ENCODE measurements at places on chromosomes 5 and 9.

DNA sequence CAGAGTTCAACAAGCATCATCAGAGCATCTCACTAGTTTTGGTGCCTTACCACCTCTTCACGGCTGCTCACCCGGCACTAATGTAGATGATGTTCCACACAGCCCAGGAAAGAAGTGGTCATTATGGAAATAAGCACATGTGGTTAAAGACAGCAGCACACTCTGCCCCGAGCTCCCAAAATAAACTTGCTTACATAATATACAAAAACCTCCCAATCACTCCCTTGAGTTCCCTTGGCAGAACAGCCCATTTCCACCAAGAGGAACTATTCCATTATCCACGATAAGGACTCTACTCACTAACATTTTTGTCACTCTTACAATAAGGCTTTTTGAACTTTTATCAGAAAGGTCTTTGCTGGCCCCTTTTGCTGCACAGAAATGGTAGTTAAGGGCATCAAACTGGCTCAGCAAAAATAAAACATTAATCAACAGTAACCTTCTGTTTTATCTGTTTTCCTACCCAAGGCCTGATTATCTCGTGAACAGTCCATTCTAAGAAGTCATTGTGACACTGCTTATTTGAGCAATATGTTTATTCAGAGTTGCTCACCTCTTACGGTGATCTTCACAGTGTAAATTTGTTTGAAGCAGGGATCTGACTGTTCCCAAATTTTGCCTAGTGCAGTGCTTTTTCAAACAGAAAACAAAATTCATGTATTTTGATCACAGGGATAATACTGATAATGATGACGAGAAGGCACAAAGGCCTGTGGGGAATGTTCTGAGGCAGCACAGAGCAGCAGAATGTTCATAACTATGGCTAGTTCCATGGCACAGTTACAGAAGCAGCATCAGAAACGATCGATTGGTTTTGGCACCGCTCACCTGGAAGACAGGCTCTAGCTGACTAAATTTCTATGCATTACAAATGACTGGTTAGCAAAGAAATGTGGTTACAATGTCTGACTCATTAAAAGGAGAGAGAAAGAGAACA is 399.8 kb upstream of the PIK3R1 start:
- no peak for DNase-seq

- DNase-seq = no peak
Observed at GRCh38 chr5:11928909-11929308, 24.7 kb upstream of the CTNND2 start.

GRCh38 chr5:35233601-35234000 is 3.3 kb upstream of the PRLR start:
- DNase-seq = no peak

DNA sequence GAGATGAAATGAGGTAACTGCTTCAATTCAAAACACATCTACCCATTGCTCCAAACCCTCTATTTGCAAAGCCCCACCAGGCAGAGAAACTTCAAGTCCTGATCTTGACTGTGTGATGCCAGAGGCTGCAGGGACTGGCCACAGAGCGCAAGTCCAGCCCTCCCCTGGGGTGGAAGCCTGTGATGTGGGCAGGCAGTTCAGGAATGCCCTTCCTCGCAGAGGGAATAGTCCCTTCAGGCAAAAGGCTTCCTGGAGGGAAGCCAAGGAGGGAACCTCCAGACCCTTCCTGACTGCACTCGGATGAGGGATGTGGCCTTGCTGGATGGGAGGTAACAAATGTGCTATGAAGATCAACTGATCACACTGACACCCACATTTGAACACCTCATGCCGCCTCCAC is 131.2 kb downstream of the SLIT3 start:
- DNase-seq = no peak

GRCh38 chr5:38866362-38867031 is 20.7 kb downstream of the OSMR start:
- DNase-seq = no peak

DNA sequence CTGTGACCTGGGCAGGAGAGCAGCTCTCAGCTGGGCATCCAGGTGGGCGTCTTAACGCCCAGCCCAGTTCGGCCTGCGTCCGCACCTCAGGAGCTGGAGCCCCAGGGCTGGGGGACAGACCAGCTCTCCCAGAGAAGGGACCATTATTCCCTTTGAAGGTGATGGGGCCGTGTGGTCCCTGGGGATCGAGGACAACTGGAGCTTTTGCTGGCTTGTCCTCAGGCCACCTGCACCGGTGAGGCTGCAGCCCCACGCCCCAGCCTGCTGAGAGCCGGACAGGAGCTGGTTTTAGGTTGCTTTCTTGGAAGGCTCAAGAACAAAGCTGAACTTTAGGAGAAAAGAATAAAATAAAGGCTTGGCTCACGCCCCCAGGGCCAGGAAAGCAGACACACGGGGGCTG is 40.9 kb downstream of the NACC2 start:
- DNase-seq = no peak

DNA sequence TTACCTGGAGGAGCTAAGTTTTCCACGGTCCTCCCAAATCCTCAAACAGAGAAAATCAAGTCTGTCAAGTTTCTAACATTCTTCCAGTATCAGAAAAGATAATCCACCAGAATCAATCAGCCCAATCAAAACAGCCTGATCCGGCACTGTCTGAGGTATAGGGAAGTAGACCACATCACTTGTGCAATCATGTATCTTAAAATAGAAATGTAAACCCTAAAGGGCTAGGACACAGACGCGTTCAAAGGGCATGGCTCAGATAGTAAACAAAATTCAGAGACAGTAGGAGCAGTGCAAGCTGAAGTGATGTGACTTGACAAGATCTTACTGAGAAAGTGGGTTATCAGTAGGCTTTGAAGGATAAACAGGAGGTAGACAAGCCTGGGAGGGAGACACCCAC is 252.4 kb upstream of the DAPK1 start:
- DNase-seq = no peak

GRCh38 chr5:139711906-139712224 is 63.7 kb downstream of the CXXC5 start:
- no peak for DNase-seq

DNA sequence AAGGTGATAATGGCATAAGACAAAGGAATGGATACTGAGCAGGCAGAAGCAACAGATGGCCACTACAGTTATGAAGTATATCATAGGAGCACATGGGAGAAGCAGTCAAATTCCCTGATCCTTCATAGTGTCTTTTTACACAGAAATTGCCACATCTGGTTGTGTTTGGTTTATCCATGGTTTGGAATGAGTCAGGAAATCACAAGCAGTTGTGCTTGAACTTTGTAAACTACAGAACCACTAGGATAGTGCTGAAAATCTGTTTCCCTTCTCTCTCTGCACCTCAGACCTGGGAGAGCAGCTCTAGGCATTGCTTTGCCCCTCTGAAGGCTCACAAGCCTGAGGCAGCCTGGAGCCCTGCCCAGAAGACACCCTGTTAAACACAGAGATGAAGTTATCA is 134.0 kb downstream of the DMRT2 start:
- DNase-seq = no peak

DNA sequence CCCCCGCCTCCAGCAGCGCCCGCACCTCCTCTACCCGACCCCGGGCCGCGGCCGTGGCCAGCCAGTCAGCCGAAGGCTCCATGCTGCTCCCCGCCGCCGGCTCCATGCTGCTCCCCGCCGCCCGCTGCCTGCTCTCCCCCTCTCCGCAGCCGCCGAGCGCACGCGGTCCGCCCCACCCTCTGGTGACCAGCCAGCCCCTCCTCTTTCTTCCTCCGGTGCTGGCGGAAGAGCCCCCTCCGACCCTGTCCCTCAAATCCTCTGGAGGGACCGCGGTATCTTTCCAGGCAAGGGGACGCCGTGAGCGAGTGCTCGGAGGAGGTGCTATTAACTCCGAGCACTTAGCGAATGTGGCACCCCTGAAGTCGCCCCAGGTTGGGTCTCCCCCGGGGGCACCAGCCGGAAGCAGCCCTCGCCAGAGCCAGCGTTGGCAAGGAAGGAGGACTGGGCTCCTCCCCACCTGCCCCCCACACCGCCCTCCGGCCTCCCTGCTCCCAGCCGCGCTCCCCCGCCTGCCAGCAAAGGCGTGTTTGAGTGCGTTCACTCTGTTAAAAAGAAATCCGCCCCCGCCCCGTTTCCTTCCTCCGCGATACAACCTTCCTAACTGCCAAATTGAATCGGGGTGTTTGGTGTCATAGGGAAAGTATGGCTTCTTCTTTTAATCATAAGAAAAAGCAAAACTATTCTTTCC is 19.3 kb downstream of the CDKN2A start:
- no peak for DNase-seq

- no peak for DNase-seq
Observed at GRCh38 chr5:36377192-36377591, 75.5 kb upstream of the RANBP3L start.

- DNase-seq = no peak
Observed at GRCh38 chr9:71647094-71647591, 121.2 kb downstream of the CEMIP2 start.

DNA sequence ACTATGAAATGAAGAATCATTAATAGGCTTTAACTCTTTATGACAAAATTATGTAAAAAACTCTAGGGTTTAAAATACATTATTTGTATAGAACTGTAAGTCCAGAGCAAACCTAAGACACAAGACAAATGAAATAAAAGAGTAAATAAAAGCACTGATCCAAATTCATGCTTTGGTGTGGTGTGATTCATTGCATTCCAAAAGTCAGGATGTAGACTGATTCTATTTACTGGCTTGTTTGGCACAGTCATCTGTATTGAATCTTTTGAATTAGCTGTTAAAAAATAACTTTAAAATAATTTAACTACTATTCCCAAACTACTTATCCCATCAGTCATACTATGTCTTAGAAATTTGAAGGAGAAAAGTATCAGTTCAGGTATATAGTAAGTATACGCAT is 31.1 kb downstream of the IL4 start:
- no peak for DNase-seq

GRCh38 chr5:147437161-147437596 is 72.7 kb downstream of the DPYSL3 start:
- DNase-seq = no peak

DNA sequence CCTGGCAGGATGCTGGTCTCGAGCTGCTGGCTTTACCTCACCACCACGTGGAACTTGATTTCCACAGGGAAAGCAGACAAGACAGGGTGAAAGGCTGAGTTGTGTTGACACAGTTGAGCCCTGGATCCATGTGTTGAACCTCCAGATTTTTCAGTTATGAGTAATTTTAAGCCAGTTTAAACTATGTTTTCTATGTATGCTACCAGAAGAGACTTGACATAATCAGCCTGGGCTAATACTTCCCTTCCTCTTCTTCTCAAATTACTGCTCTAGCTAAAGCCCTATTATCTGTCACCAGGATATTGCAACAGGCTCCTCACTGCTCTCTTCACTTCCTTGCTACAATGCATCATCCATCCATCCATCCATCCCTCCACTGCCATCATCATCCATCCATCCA is 12.0 kb upstream of the PHYKPL start:
- DNase-seq = no peak

DNA sequence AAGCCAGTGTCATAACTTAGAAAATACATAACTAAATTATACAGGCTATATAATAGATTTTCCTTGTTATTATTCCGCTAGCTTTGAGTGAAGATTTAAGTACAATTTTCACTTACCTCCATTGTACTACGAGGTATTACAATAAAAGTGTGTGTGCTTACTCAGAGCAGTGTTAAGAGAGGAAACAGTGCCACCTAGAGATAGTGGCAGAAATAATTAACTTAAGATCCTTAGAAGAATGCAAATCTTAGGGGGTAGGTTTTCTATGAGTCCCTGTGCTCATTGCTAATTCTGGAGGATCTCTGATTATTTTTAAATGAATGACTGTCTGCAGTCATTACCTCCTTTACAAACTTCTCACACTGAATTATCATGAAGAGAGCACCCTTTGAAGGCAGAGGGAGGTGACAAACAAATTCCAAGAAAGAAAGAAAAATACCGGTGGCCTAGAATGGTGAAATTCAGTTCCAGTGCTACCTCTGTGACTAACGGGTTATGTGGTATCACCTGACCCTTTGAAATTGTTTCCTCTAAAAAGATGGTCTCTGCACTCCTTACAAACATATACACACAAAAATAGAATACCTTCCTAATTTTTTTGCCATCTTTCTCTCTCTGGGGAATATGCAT is 379.8 kb downstream of the TRIM36 start:
- DNase-seq = no peak

DNA sequence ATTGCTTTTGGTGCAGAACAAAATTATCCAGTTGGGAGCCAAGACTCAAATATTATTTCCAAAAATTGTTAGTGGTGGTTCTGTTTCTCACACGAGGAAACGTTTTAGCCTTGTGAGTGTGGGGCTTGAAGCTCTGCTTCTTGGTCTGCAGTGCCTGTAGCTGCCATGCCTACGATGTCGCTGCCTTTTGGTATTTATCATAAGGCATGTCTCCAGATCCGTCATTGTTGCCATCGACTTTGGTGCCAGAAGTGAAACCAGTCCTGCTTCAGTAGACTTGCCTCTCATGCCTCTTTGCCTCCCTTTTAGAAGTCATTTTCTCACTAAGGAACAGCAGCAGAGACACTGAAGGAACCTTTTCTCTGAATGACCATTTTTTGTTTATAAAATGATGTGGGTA is 29.7 kb upstream of the CATSPER3 start:
- DNase-seq = no peak

DNA sequence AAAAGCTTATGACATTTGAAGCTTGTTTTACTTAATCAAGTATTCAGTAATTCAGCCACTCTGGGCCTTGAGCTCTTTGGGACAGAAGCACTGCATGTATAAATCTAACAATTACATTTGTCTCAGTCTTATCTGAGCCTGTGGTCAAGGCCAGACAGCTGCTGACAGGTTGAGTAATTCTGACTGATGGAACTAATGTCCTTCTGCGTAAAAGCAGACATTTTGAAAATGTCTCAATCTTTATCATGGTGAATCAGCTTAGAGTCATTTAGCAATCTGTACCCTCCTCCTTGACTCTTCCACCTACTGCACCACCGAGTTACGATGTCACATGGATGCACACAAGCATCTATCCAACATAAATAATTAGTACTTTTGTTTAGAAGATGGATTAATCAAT is 400.0 kb downstream of the ARRDC3 start:
- no peak for DNase-seq

DNA sequence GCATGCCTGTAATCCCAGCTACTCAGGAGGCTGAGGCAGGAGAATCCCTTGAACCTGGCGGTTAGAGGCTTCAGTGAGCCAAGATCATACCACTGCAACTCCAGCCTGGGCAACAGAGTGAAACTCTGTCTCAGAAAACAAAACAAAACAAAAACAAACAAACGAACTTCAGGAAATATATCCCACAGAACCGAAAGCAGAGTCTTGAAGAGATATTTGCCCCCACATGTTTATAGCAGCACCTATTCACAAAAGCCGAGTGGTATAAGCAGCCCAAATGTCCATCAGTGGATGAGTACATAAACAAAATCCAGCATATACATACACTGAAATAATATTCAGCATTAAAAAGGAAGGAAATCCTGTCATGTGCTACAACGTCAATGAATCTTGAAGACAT is 57.6 kb upstream of the GRIN3A start:
- DNase-seq = no peak

GRCh38 chr5:82054004-82054710 is 82.3 kb downstream of the ATG10 start:
- DNase-seq = no peak

- DNase-seq = no peak
Observed at GRCh38 chr9:74500584-74500924, 3.4 kb downstream of the RORB start.

Measured in iPS DF 19.7 (cell line).